ENCODE measurements at places on chromosomes 1 and 21.

DNA sequence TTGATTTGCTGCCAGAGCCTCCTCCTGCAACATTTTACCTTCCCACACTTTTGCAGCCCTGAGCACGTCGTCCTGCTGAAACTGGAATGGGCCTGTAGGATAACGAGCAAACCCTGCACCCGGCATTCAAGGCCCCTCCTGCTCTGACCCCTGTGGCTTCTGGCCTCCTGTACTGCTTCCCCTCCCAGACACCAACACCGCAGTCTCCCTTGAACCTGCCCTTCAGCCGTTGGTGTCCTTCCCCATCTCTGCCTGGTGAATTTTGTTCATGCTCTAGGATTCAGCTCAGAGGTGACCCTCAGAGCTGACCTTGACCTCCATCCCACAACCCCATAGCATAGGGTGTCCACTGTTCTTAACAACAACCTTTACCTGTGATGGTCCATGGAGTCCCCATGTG is 535.1 kb downstream of the MATN1 start:
- no peak for DNase-seq

GRCh38 chr1:241972703-241973369 is 15.3 kb downstream of the BECN2 start:
- no peak for DNase-seq

GRCh38 chr1:174266991-174267612 is 107.8 kb downstream of the RABGAP1L start:
- DNase-seq, result no peak

GRCh38 chr1:40161888-40162397 is 756 bp downstream of the RLF start:
- DNase-seq, result no peak

DNA sequence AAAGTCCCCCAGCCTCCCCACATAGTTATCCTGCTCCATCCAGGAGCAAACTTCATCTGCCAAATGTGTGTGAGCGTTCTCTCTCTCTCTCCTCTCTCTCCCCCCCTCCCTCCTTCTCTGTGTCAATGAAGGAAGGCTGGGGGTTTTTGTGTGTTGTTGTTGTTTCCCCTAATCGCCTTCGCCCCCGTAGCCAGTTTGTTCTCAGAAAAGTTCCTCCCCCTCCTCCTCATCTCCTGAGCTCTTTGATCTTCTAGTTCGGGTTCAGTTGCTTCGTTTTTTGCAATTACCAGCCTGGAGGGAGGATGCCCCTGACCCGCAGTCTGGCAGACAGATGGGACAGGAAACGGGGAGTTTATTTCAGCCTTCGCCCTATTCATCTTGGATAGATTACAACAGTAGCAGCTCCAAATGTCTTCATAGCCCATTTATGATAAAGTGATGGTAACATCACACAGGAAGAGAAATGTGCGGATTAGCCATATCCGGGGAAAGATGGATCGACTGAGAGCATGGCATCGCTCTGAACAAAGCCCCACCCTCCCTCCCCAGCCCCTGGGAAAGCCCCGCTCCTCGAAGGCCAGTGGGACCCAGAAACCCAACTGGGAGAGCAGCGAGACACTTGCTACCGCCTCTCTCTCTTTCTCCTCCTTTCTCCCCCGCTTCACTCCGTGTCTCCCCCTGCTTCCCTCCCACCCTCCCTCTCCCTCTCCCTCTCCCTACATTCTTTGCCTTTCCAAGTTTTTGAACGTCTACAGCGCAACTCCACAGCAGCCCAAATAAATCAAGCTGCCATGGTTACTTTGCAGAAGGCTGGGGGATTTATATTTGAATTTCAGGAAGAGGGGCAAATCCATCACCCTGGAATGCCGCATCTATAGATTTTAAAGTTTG is 139.7 kb upstream of the ARHGEF16 start:
- no peak for DNase-seq

DNA sequence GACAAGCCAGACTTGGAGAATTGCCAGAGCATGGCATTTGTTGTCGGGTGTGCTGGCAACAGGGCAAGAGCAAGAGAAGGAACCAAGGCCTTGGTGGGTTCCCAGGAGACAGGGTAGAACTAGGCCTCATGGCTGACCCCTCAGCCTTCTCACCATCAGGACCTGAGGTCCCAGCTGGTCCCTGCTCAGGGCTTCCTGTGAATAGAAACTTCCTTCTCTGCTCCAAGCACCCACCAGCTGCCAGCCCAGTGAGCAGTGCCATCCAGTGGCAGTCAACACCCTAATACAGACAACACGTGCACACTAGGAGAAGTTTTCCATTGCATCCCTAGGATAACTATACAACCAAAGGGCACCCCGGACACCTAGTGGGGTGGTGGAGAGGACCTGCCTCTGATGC is 22.8 kb downstream of the S100A6 start:
- DNase-seq, result no peak

DNA sequence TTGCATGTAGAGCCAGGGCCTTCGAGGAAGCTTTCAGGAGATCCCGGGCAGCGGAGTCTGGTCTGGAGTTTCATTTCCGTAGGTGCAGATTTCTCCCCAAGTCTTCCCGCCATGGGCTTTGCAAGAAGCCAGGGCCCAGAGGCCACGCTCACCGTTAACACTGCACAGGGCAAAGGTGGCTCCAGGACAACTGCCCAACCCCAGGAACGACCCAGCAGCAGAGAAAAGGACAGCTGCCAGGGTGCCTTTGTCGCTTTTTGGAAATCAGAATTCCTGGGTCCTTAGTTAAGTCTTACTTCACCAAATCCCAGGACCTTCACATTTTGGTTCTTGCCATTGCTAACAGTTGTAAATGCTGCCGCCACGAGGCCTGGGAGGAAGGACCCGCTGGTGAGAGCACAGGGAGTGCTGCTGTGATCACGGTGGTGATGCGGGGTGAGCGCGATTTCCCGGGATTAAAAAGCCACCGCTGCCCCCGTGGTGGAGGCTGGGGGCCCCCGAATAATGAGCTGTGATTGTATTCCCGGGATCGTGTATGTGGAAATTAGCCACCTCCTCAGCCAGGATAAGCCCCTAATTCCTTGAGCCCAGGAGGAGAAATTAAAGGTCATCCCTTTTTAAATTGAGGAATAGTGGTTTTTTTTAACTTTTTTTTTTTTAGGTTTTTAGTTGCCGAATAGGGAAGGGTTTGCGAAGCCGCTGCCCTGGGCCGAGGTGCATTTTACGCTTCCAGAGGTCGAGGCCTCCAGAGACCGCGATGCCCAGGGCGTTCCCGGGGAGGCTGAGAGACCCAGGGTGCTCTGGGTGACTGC is 8.2 kb downstream of the SIM2 start:
- DNase-seq, result no peak

DNA sequence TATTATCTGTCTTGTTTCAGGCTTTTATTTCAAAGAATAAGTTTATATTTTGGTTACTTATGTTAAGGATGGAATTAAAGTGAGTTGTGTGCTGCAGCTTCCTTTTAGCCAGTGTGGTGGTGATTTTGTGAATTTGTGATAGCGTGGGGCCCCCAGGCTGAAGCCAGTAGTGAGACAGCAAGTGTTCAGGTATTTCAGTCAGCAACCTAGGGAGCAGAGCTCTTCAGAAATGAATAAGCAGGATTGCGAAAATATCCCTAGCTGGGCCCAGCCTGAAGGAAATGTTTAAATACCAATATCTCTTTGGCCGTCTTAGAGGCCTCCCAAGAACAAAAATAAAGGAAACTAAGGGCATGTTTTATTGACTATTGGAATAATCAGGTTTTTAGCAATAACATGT is 150.8 kb upstream of the C1orf105 start:
- no peak for DNase-seq

- no peak for DNase-seq
Measured at GRCh38 chr1:158509471-158510156, 37.6 kb downstream of the OR10R2 start.

- DNase-seq, result no peak
Measured at GRCh38 chr1:174769961-174770549, 229.7 kb upstream of the CACYBP start.

DNA sequence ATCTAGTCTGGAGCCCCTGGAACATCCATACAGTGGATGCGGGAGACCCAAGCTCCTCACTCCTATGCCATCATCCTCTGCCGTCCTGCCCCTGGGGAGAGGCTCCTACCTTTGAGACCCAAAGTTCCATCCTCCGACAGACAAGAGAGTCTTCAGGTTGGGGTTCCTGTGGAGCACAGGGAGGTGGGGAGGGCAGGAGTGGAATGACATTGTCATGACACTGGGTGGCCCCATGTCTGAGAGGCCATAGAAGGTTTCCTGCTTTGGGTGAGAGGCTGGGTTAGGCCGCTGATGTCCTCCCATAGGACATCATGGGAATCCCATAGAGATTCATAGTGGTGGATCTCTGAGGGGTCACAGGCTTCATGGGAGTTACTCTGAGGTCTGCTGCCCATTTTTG is 2.0 kb downstream of the CHI3L1 start:
- no peak for DNase-seq

DNA sequence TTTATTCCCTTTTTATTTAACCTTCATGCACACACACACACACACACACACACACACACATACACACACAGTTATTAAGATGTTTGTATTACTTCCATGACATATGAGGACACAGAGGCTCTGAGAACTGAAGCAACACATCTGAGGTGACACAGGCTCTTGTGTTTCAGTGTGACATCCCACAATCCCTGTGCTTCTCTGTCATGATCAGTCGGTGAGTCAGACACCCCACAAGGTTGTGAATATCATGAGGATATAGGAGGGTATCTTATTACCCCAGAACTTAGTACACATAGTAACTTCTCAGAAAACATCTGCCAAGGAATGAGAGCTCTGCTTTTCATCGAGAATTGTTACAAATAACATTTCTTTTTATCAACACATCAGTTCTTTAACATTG is 459.3 kb downstream of the PLPP3 start:
- DNase-seq, result no peak

DNA sequence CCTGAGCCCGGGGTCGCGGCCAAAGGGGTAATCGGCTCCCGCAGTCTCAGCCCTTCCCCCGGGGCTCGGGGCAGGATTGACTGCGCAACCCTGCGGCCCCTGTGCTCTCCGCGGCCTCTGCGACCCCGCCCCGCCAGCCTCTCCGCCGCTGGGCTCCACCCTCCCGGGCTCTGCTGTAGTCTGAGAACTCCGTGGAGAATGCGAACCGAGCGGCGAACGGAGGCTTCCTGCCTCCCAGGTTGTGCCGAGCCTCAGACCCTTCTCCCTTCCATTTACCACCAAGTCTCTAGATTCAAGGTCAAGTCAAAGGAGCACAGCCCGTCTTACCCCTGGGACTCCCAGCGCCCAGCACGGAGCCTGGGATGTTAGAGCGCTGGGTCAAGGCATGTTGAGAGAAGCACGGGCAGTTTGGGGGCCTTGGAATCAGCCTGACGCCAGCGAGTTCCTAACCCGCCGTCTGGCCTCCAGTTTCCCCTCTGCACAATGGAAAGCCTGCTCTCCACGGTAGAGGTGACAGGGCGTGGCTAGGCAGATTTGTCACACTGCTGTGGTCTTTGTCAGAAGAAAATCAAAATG is 3.0 kb downstream of the ATP2B4 start:
- peak; percentile 46 for DNase-seq

DNA sequence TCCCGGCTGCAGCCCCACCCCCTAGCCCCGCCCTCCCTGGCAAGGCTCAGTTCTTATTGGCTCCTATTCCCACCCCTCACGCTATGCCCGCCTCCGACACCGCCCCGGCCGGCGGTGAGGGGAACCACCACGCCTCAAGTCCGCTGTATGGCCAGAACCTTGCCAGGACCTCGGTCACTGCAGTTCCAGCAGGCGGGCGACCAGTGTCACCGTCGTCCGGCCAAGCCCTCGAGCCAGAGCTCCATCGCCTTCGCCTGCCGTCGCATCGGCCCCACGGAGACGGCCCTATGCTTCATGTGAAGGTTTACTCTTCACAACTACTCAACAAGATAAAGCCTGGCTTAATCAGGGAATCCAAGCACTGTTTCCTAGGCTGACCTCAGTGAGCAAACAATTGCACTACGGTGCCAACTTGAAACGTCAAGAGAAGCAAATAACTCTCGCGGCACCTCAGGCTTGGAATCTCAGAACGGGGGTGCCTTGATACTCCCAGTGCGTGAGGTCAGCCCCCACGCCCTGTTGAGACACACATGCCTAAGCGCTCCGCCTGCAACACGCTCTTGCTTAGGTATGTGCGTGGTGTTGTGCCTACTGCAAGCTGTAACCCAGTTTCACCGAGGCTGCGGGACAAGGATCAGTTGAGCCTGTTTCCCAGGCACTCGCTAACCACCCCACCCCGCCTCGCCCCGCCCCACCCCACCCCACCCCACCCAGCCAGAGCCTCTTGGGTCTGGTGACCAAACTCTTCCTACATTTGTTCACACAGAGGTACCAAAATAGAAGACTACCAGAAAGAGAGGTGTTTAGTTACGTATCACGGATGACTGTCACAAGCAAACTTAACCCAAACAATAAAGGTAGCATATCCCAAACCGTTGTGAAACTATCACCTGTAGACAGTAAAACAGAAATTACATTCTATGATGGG is 498 bp upstream of the DENND2C start:
- peak; percentile 82 for DNase-seq

DNA sequence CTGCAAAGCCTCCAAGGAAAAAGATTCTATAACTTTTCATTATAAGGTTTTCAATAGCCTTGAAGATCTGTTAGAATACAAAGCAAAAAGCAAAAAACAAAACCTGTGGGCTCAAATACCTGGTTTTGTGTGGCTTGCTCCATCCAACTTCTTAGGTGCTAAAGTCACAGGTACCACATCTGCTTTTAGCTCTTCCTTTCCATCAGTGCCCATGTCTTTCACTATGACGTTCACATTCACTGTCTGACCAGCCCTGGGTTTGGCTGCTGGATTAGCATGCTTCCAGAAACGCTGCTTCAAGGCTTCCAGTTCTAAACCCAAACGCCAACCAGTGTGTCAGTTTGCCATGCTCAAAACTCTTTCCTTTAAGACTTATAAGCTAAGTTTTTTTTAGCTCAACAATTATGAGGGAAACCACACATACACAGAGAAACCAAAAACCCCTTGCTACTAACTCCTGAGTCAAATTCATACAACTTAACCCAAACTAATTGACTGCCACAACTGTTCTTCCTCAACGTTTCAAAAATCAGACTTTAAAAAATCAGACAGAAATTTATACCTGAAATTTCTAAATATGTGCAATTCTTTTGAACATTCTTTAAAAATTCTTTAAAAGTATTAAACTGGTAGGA is 16.0 kb downstream of the CLSPN start:
- DNase-seq, result no peak

DNA sequence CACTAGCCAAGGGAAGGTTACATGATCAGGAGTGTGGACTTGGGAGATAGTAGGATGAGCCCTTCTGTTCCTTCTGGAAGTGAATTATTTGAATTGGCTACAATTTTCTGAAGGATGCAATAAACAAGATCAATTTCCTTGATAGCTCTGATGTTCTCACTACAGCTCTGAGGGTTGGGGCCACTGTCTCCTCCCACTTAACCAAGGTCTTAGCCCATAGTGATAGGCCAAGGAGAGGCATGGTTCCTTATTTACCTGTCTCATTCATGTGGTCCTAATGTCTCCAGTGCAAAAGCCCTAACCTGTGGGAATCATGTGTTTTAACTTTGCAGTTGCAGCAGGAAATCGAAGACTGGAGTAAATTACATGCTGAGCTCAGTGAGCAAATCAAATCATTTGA is 34.8 kb downstream of the MIA3 start:
- DNase-seq, result no peak

GRCh38 chr1:206117151-206117948 is at the start of gene AVPR1B:
AVPR1B (minus strand) TSS chr1:206117388; CDS start chr1:206116890, 498 bp downstream.
- no peak for DNase-seq
